CD8-positive, alpha-beta memory T cell (primary cell): ENCODE measurements at places on chromosomes 16 and 17. TPM values are rescaled to one million over a fixed set of nuclear protein-coding genes. Genes with fewer than 3 reads are reported as not detected.

The ZNF423 gene
- total RNA-seq, result not detected

The SEPTIN1 gene
- 187 TPM for total RNA-seq

The CCDC154 gene
- 2.3 TPM for total RNA-seq

The ENPP7 gene
- 0.11 TPM for total RNA-seq

The NKD1 gene
- total RNA-seq, result 1.5 TPM

The C16orf95 gene
- 7.5 TPM for total RNA-seq

The SAT2 gene
- total RNA-seq, result 18.4 TPM

The CAMKK1 gene
- 2.3 TPM for total RNA-seq

The MMP28 gene
- total RNA-seq, result not detected

The CDH13 gene
- total RNA-seq, result not detected

The NPIPA8 gene
- total RNA-seq, result 12.5 TPM

The EMP2 gene
- not detected for total RNA-seq

The ADAM11 gene
- total RNA-seq, result 0.71 TPM

The PRAC1 gene
- not detected for total RNA-seq

The BRIP1 gene
- total RNA-seq, result 11.7 TPM

The KRTAP4-1 gene
- total RNA-seq, result not detected

The KRT15 gene
- total RNA-seq, result not detected

The SLC39A11 gene
- total RNA-seq, result 17.2 TPM

The LPCAT2 gene
- 0.33 TPM for total RNA-seq

The SPHK1 gene
- total RNA-seq, result 17.2 TPM

The CXCL16 gene
- 2.4 TPM for total RNA-seq

The ELMO3 gene
- 5.0 TPM for total RNA-seq

The SPDYE4 gene
- total RNA-seq, result not detected

The MYH2 gene
- total RNA-seq, result not detected

The FZD2 gene
- not detected for total RNA-seq

The USP7 gene
- total RNA-seq, result 189 TPM

The KRTAP4-6 gene
- not detected for total RNA-seq

The GAST gene
- total RNA-seq, result not detected

The COG1 gene
- total RNA-seq, result 24.6 TPM

The TMEM100 gene
- not detected for total RNA-seq

The GP1BA gene
- not detected for total RNA-seq

The LCMT1 gene
- 43.8 TPM for total RNA-seq

The PRAC2 gene
- not detected for total RNA-seq

The FAM83G gene
- 14.6 TPM for total RNA-seq

The SDR42E2 gene
- 0.11 TPM for total RNA-seq

The SCNN1B gene
- total RNA-seq, result not detected

The TLCD1 gene
- 38.9 TPM for total RNA-seq

The NPTX1 gene
- total RNA-seq, result 0.93 TPM

The TP53TG3 gene
- not detected for total RNA-seq

The AGRP gene
- not detected for total RNA-seq

The CD300E gene
- not detected for total RNA-seq

The TMC8 gene
- 117 TPM for total RNA-seq

The POLR3K gene
- 63.9 TPM for total RNA-seq

The PYY gene
- total RNA-seq, result not detected

The MYH4 gene
- total RNA-seq, result not detected

The SLC52A1 gene
- 0.64 TPM for total RNA-seq

The UMOD gene
- not detected for total RNA-seq

The PLD6 gene
- total RNA-seq, result 28.4 TPM

The NCOR1 gene
- 146 TPM for total RNA-seq

The TNFSF13 gene
- 1.6 TPM for total RNA-seq
